ENCODE measurements at places on chromosomes 6 and 20.

DNA sequence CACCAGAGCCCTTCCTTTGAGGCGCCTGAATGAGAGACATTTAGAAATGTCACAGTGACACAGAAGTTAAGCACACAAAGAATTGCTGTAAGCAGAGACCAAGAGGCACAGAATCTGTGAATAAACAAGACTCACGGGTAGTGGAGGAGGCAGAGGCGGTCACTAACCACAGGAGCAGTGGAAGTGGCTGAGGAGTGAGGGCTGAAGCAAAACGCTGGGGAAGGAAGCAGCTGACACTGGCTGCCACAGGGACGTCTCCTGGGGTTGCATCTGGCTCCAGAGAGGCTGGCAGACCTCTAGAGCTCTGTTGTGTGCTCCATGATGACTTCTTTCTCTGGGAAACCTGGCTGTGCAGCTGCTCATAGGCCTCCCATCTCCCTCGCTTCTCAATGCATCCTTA, 65.0 kb upstream of the SLC2A12 start:
- DNase-seq: no peak

DNA sequence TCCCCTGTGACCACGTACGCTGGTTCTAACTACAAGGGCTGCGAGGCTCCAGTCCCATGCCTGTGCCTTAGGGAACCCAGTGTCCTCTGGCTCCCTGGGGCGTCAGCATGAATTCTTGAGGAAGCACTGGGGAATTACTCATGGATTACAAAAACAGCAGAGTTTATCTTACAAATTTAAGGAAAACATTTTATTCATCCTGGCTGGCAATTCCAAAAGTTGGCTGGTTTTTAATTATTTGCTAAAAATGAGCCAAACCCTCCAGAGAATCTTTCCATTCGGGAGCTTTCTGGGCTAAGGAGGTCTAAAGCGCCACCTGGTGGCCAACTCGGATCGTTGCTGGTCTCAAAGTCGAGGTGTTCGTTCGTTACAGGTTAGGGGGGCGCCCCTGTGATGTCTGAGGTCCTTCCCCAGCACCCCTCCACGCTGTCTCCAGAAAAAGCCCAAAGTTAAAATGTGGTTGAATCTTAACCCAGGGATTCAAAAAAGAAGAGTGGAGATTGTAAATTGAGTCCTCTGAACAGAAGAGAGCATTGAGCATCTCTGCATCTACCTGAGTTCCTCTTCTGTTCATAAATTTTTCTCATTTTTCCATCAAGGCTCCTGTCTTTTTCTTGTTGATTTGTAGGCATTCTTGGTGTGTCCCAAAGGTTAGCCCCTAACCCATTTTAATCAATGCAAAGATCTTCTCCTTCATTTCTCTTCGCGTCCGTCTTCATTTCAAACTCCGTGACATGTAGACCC, 99.4 kb downstream of the BFSP1 start:
- DNase-seq: no peak

- no peak for DNase-seq
These were observed 5.1 kb upstream of the RBCK1 start for GRCh38 chr20:402898-403581.

GRCh38 chr6:42533794-42534193, 30.0 kb upstream of the UBR2 start:
- DNase-seq: no peak

DNA sequence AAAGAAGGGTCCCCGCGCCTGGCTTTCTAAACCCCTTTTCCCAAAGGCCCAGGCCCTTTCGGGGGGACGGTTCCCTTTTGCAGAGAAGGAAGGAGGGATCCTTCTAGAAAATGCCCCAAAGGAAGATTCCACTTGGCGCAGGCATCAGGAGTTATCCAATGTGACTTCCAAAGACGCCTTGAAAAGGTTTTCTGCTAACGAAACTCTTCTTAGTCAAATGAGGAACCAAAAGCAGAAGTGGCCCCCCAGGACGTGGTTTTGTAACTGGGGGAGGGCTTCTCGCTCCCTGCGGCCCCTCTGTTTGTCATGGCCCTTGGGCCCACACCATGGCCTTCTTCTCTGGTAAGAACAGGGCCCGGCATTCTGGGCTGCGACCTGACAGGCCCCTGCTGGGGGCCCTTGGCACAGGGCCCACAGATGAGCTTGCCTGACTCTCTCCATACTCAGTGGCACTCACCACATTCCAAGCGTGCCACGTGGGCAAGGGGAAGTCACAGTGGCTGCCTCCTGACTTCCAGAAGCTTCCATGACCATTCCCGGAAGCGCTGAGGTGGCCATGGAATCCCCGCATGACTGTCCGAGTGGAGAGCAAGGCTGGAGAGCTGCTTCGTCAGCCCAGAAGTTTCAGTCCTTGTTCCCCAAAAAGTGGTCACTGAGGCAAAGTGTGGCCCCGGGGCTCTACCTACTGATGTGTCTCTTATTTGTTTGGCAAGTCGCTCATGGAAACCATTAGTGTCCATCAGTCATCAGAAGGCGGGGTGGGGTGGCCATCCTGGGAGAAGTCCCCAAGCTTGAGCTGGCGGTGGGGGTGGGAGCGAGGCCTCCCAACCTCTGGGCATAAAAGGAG, 834 bp upstream of the CTSZ start:
- peak; percentile 83 for DNase-seq

DNA sequence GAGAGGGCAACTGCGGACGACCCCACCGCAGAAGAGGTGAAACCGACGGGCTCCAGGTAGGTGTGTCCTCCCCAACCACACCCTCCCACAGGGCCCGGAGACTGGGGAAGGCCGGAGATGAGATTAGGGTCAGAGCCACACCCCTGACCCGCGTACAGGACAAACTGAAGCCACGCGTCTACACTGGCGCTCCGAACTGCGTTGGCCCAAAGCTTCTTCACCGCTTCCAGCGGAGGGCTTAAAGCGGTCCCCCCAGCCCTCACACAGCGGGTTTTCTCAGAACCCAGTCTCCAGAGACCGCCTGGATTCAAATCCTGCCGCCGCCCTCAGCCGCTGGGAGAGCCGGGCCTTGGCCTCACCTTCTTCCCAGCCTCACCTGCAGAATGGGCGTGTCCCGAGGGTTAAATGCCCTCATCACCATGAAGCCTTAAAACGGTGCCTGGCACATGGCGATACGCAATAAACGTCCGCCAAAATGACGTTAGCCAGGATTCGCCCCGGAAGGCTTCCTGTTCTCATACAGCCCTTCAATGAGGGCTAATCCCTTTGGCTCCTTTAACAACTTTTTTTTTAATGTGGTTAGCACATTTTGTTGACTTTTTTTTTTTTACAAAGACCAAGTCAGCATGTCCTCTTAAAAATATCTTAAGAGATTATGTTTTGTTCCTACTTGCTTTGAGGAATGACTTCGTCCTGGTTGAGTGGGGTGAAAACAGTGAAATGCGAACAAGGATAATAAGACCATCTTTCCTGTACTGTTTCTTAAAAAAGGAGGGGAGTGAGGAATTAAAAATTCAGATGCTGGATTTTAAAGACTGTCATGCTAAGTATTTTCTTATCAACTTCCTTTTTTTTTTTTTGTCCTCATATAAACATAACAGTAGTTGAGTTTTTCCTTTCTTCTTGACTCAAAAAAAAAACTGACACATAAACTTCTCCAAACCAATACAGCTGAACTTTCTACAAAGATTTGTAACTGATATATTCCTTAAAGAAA, 15.1 kb upstream of the ZNF217 start:
- peak; percentile 37 for DNase-seq

GRCh38 chr6:24775520-24776058, 852 bp downstream of the GMNN start:
- no peak for DNase-seq

- DNase-seq: no peak
These were observed 69.6 kb upstream of the SALL4 start for GRCh38 chr20:51871943-51872342.

- DNase-seq: no peak
These were observed 1.6 kb downstream of the SLC44A4 start for GRCh38 chr6:31877125-31877650.

- no peak for DNase-seq
These were observed 631.1 kb downstream of the KIF16B start for GRCh38 chr20:15942130-15942529.

DNA sequence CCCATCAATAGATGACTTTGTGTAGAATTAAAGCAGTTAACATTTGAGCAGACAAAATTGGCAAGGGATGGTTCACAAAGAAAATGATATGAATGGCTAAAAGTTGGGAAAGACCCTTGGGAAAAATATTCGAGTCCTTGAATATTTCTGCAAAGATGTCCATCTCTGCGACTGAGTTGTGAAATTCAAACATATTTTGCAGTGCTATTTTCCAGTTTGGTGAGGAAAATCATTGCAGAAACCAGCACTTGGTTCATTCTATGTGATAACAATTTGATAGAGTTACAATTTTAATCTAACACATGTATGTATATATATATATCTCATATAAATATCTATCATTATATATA, 6.1 kb upstream of the PRELID3B start:
- no peak for DNase-seq

DNA sequence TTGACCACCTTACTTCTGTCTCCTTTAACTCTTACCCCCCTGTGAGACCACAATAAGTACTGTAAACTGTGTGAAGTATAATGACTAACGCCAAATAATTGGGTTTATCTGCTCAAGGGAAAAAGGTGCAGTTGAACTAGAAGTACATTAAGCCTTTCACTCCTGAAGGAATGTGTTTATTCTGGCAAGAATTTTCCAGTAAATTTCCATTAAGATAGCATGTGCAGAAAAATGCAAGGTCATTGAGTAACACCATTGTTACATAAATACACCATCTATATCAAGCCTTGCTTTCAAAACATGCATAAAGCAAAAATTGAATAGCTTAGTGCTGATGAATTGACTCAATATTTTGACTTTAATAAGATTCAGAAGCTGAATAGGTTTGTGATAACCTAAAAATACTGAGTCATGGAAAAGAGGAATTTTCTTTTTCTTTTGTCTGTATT, 65.4 kb downstream of the ARHGAP18 start:
- DNase-seq: no peak

DNA sequence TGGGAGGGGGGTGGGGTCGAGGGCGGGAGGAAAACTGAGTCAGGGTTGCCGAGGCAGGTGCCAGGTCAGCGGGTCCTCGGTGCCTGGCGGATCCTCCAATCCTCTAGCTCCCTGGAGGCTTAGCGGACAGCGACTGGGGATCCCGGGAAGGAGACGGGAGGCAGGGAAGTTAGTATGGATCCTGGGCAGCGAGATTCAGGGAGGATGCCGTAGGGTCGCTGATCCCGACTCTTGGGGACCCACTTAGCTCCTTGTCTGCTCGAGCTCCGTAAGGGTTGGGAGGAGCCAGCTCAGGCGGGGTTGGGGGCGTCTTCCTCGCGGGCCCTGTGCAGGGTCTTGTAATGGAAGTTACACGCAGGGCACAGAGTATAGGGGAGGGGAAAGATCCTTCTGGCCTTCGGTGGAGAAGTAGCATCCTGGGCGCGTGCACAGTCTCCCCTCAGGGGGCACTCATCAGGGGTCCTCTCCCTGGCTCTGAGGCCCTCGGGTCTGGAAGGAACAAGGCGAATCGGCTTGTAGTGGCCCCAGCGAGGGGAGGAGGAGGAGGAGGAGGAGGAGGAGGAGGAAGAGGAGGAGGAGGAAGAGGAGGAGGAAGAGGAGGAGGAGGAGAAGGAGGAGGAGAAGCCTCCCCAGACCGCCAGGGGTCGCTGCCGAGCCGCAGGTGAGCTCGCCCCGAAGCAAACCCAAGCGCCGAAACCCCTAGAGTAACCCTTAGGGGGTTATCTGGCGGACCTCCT, 6.4 kb upstream of the SLC12A5 start:
- peak; percentile 68 for DNase-seq

GRCh38 chr6:151389618-151390275, 1.6 kb downstream of the ZBTB2 start:
- DNase-seq: no peak

GRCh38 chr6:3220366-3220765, 7.1 kb downstream of the TUBB2B start:
- no peak for DNase-seq

- DNase-seq: no peak
These were observed 1.7 kb downstream of the ADGRF4 start for GRCh38 chr6:47700053-47700452.

DNA sequence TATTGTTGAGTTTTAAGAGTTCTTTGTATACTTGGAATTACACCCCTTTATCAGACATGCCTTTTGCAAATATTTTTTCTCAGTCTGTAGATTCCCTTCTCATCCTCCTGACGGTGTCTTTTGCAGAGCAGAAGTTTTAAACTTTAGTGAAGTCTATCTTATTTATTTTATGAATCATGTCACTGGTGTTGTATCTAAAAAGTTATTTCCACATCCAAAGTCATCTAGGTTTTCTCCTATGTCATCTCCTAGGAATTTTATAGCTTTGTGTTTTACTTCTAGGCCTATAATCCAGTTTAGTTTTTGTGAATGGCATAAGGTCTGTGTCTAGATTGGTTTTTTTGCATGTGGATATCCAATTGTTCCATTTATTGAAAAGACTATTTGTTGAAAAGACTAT, 271.3 kb downstream of the KIF16B start:
- DNase-seq: no peak

- DNase-seq: no peak
These were observed 51.7 kb downstream of the TMEM170B start for GRCh38 chr6:11589261-11589660.

GRCh38 chr6:166419717-166420116, 37.0 kb upstream of the MPC1 start:
- no peak for DNase-seq

GRCh38 chr6:154555073-154555677, 44.7 kb upstream of the CNKSR3 start:
- DNase-seq: no peak

GRCh38 chr20:25205277-25206062, 10.0 kb downstream of the ENTPD6 start:
- DNase-seq: no peak

DNA sequence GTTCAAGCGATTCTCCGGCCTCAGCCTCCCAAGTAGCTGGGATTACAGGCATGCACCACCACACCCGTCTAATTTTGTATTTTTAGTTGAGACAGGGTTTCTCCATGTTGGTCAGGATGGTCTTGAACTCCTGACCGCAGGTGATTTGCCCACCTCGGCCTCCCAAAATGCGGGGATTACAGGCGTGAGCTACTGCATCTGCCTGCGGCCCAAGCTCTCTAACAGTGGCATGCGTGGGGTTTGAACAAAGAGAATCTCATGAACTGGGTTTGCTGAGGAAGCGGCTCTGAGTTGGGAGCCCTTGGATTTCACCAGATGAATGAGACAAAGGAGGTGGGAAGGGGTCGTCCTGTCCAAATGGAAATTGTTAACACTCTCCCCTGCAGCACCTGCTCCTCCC, 33.2 kb upstream of the CD83 start:
- no peak for DNase-seq

- DNase-seq: peak; percentile 97
These were observed at the start of the genes NMBR and VTA1 for GRCh38 chr6:142146828-142147662. NMBR (minus strand) TSS chr6:142147122; CDS start chr6:142088658, 58,464 bp downstream. VTA1 (plus strand) TSS chr6:142147263; CDS start chr6:142147288, 25 bp downstream.
